ENCODE measurements at places on chromosomes 16 and 17. TPM values are rescaled to one million over a fixed set of nuclear protein-coding genes. Genes with fewer than 3 reads are reported as not detected.
A peak's percentile ranks its signal among the peaks of the same experiment; 100 is the strongest.

SOX9 gene
- 7.3 TPM for total RNA-seq

SLC6A2 gene
- total RNA-seq: not detected

HOXB6 gene
- total RNA-seq: 0.20 TPM

TANC2 gene
- total RNA-seq: 6.6 TPM

DNAI2 gene
- total RNA-seq: not detected

SUZ12 gene
- 14.1 TPM for total RNA-seq

EVI2A gene
- 2.9 TPM for total RNA-seq

CFAP119 gene
- total RNA-seq: 1.1 TPM

PGAP6 gene
- 34.2 TPM for total RNA-seq

LRRC59 gene
- total RNA-seq: 22.8 TPM

GRCh38 chr17:1915889-1916288 is 86.1 kb downstream of the RPA1 start:
- DNase-seq: no peak

DNA sequence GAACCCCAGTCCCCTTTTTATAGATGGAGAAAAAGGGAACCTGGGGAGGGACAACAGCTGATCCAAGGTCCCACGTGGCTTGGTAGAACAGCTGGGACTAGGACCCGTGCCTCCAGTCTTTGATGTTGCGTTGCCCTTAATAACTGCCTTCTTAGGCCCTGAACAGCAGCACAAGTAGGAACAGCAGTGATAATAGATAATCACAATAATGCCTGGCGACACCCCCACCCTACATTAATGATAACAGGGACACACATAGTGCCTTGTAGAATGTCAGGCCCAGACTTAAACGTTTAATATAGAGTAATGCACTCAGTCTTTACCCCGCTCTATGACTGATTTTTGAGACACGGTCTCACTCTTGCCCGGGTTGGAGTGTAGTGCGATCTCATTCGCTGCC is 96.4 kb downstream of the ABCC6 start:
- peak; percentile 2 for DNase-seq

DNA sequence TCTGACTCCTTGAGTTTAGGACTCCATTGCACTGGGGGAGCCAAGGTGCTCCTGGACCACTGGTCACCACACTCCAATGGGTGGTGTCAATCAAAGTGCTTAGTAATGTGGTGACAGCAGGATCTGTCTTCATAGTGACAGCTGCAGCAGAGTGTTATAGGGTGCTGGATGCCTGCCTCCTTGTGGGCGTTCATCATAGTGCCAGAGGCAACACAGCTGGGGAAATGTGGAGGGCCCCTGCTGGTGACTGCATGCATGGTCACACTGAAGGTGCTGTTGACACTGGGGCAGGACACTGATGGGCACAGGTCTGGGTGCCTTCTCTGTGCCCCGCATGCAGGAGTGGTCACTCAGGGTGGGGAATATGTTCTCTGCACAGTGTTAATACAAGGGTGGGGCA is 177.5 kb upstream of the CDH8 start:
- DNase-seq: no peak

DNA sequence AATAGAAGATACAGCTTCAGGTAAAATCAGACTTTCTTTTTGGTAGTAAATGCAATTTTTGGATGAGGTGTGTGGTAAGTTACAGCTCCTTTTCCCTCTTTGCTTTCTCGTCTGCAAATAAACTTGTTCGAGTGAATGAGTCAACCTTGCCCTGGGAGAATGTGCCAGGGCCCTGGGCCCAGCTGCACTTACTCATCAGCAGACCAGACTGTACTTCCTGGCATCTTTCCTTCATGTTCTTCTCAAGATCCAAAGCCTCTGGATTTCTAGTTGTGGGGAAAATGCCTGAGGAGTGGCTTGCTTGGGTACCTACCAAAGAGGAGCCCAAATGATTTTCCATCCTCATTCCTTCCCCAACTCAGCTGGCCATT is 5.4 kb upstream of the G6PC1 start:
- DNase-seq: peak; percentile 63

DNA sequence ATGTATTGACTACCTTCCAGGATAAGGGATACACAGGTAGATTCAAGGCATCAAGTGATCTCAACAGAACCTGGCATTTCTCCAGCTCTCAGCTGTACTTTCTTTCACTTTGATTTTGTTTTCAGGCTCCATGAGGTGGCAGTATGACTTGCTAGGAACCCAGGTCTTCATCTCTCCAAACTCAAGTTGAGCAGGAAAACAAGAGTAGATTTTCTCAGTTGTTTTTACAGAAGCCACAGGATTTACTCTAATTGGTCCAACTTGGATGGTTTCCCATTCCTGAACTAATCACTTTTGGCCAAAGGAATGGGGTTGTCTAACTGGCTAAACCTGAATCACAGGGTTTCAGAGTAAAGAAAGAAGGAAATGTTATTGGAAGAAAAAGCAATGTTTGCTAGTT is 146.6 kb downstream of the TRIM37 start:
- no peak for DNase-seq

GRCh38 chr16:25063102-25063501 is 47.9 kb upstream of the ARHGAP17 start:
- no peak for DNase-seq

- DNase-seq: no peak
Observed at GRCh38 chr17:40615841-40616476, 31.7 kb downstream of the SMARCE1 start.

DNA sequence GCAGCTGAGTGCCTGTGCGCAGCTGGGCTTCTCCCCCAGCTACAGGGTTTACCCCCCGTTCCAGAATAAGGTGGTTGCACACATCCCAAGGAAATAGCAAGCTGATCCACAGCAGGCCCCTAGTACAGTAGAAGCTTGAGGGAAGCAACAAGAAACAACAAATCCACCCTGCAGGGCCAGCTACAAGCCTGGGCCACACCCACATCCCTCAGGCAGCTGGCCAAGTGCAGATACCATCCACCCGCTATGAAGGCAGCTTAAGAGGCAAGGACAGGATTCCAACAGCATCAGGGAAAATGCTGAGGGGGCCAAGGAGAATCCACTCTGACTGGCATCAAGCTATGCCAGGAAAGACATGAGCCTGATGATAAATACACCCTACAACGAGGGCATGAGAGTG is 66.9 kb upstream of the RCVRN start:
- peak; percentile 87 for DNase-seq

- no peak for DNase-seq
Observed at GRCh38 chr17:59416184-59416583, 84.7 kb downstream of the YPEL2 start.

- DNase-seq: no peak
Observed at GRCh38 chr17:70642059-70642458, 472.7 kb downstream of the KCNJ2 start.

- DNase-seq: peak; percentile 90
Observed at GRCh38 chr17:7922845-7923628, 6.6 kb downstream of the KCNAB3 start.

DNA sequence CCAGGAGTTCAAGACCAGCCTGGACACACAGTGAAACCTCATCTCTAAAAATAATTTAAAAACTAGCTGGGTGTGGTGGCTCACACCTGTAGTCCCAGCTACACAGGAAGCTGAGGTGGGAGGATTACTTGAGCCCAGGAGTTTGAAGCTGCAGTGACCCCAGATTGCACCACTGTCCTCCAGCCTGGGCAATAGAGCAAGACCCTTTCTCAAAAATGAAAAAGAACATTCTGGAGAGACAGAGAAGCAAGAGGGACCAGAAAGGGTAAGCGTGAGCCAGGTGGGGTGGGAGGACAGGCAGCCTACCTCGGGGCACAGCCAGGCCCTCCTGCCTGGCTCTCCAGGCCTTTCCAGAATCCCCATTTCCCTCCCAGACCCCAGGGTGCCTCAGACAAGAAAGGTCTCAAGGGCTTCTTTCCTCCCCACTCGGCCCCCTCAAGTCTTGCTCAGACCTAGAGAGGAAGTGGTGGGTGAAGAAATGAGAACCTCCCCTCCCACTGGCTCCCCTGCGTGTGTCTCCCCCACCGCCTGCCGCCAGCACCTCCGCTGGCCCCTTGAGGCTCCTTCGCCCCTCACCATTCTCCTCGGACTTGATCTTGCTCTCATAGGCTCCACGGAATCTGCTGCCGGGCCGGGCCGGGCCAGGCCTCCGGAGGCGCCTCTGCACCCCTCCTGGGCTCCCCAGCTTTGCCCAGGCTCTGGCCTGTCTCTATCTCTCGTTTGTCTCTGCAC is 503 bp downstream of the C16orf54 start:
- no peak for DNase-seq

DNA sequence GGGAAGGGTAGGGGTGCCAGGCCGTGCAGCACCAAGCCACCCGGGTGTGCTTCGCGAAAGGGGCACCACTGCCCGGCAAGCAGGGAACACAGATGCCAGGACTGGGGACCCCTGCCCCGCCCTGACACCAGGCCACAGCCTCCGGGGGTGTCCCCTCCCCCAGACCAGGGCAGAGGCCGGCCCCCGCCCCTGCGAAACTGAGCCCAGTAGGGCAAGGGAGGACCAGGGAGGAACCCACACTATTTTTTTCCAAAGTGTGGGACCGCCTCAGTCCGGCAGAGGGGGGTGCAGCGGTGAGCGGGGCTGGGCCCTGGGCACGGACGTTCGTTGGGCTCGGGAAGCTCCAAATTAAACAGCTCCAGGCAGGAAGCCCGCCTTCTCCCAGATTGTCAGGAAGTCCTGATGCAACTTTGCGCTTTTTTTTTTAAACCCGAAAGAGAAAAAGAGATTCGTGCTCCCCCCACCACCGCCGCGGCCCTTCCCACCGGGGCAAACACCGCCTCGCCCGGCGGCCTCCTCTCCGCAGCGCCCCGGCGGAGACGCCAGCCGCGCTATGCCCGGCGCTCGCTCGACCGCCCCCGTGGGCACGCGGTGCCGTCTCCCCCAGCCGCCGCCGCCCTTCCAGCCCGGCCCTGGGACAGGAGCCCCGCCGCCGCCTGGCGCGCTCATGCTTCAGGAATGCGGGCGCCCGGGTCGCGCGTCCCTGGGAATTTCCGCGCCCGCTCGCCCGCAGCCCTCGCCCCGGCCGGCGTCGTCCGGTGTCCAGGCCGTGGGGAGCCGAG is 755 bp downstream of the PIEZO1 start:
- peak; percentile 77 for DNase-seq

- DNase-seq: no peak
Observed at GRCh38 chr16:50899951-50900350, 158.1 kb downstream of the CYLD start.

DNA sequence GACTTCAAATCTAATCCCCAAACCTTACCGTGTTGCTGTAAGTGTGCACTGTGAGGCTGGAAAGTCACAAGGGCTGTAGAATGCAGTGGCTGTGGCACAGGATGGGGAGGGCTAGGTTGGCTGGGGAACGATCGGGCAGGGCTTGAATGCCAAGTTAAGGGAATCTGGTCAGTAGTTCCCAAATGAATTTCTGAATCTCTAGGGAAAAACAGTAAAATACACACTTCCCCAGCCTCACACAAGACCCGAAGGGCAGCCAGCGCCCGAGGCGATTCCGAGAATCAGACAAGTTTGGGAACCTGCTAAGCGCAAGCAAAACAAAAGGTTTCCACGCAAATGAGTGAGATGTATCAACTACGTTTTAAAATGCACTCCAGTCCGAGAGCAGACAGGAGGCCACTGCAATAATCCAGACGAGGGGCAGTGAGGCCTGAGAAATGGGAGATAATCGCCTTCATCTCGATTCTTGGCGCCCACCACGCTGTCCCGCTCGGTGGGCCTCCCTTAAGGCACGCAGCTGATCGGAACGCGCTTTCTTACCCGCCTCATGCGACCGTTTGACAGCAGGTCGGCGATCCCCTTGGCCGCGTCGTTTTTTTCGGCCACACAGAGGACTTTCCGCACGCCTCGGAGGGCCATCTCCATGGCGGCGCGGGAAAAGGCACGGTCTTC is 599 bp downstream of the TOP3A start:
- no peak for DNase-seq

- DNase-seq: no peak
Observed at GRCh38 chr17:67456889-67457288, 79.8 kb downstream of the PITPNC1 start.

DNA sequence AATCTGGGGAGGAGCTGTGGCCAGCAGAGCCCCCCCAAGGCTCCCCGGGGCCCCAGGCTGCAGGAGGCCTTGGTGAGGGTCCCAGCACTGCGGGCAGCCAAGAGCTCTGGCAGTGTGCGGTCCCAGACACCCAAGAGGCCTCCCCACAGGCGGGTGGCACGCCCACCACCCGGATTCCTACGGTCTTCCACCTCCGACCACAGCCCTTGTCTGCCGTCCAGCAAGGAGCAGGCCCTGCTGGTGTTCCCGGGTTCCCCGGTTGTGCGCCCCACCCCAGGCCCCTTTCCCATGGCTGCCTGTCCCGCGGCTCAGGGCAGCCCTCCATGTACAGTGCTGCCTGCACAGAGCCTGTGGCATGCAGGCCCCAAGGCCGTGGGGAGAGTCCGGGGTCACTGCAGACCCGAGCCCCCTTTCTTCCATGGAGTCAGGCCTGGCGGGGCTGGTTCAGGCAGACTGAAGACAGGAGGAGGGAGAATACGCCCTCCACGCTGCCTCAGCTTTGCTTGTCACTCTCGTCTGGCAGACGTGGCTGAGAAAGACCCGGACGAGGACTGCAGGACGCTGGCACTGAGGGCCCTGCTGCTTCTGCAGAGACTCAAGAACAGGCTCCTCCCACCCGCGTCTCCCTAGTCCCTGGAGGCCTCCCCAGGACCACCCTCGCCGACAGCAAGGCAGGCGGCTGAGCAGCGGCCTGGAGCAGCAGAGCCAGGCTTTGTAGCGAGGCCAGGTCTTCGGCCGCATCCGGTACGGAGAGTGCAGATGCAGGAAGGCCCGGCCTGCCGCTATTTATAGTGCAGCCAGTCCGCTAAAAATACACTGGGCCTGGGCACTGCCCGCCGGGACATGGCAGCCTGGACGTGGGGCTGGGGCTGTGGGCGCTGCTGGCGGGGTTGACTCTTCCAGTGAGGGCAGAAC is 16.4 kb downstream of the TELO2 start:
- peak; percentile 86 for DNase-seq

- no peak for DNase-seq
Observed at GRCh38 chr16:1961651-1962067, 2.3 kb downstream of the NDUFB10 start.

DNA sequence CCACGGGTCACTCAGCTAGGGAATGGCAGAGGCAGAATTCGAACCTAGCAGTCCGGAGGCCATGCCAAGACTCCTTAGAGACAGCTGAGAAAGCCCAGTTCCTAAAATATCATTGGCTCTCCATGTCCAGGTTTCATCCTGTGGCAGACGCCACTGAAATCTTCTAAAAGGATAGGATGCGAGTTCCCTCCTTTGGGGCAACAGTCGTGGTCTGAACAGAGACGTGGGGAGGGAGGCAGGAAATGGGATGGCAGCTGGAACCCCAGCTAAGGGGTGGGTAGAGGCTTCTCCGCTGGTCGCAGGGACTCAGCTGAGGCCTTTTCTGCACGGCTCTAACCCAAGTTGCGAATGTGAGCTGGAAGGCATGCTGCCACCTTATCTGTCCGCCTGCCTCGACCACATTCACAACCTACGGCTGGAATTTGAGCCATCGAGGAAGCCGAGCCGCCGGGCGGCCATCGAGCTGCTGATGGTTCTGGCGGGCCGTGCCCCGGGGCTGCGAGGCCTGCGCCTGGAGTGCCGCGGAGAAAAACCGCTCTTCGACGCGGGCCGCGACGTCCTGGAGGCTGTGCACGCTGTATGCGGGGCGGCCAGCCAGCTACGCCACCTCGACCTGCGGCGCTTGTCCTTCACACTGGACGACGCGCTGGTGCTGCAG is 1.9 kb upstream of the HSF4 start:
- DNase-seq: no peak

GRCh38 chr16:74462361-74462760 is 41.1 kb upstream of the CLEC18B start:
- DNase-seq: no peak
